ENCODE measurements at places on chromosomes 7 and 10. TPM values are rescaled to one million over a fixed set of nuclear protein-coding genes. Genes with fewer than 3 reads are reported as not detected.

- DNase-seq = no peak
Observed at GRCh38 chr7:66904063-66904593, 16.9 kb upstream of the TMEM248 start.

DNA sequence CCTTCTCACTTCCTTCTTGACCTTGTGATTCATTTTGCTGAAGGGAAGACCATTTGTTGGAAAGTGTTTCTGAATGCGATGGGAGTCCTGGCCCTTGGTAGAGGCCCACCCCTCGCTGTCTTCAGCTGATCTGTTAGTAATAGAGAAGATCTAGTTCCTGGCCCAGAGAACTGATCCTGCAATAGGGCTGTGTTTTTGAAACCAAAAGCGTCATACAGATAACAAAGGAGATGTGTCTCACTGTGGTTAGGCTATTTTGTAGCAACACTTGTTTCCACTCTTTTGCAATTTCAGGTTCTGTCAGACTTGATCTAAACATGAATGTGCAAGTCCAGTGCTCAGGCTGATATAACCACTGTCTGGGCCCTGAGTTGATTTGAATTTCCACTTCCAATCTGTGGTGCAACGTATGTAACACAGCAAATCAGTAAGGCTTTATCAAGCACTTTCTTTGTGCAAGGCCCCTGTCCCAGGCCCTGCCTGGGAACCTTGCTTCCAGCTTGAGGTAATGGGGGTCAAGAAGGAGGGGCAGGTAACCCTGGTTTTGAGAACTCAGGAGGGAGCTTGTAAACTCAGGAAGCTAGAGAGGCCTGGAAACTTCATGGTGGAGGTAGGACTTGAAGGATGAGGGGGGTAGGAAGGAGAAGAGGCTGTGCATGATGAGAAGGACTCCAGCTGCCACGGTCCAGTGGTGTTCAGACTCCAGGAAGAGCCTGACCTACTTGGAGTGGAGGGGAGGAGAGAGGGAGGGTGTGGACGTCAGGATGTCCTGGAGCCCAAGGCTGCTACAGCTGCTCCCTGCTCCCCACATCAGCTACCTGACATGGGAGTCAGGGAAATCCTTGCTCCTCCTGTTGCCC lies 42.2 kb upstream of the SRGN start:
- DNase-seq = no peak

GRCh38 chr7:81768951-81769778 lies 682 bp downstream of the HGF start:
- no peak for DNase-seq

GRCh38 chr7:115499956-115500355 lies 530.6 kb downstream of the TFEC start:
- DNase-seq = no peak

DNA sequence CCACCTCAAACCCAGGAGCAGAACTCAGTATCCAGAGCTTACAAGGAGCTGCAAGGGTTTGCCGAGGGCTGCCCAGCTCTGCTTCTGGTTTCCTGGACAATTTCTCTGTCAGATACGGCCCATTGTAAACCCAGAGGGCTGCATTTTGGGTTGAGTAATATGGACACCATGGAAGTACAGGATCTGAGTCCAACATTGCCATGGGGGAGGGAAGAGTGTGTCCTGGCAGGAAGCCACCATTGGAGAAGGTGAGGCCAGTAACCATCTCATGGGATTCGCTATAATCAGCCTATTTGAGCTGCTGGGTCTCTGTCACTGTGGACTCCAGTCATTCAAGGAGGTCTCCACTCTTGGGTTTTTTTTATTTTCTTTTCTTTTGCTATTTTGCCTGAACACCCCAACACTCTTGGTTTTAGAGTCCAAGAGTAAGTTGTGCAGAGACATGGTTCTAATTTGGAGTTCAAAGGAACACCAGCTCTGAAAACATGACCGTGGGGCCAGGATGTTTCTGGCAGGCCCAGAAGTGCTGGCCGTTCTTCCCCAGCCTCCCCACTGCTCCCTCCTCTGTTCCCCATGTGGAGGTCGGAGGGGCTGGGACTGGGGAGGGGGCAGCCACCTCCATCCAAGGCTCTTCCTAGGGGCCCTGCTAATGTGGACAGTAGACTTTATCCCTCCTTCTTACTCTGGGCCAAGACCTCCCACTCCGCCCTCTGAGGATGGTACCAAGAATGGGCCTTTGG lies 46.2 kb downstream of the CHST3 start:
- DNase-seq = no peak

DNA sequence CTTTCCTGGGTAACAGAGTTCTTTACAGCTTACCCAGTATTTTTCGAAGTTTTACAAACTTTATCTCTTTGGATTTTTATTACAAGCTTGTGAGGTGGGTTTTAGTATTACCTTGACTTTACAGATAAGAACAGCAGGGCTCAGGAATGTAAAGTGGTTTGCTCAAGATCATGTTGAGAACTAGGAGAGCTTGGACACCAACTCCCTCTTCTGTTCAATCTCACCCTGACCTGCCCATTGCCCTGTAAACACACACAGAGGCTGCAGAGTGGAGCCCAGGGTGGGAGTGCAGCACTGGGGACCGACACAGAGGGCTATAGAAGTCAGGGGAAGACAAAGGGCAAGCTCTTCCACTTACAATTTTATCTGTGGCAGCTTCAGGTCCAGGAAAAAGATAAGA lies 4.6 kb upstream of the TSPAN14 start:
- no peak for DNase-seq

GRCh38 chr7:102925976-102926782 lies 13.4 kb downstream of the LRRC17 start:
- DNase-seq = peak; percentile 20

DNA sequence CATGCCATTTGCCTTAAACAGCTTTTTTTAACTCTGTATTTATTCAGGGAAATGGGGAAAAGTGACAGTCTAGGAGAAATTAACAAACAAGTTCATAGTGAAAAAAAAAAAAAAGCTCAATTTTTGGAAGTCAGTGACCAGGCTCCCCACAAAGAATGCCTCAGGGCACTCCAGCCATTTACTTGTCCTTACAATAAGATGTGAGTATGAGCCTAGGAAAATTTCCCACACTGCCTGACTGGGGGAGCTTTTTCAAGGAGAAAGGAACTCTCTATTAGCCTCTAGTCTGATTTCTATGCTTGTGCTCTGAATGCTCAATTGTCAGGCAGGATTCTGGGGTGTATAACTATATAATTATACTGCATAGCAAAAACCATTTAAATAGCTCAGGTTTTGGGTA lies 74.9 kb upstream of the NRBF2 start:
- DNase-seq = no peak

GRCh38 chr7:91041901-91042484 lies 222.2 kb upstream of the FZD1 start:
- DNase-seq = no peak

GRCh38 chr7:95549818-95550529 lies 46.3 kb downstream of the PDK4 start:
- peak; percentile 92 for DNase-seq

DNA sequence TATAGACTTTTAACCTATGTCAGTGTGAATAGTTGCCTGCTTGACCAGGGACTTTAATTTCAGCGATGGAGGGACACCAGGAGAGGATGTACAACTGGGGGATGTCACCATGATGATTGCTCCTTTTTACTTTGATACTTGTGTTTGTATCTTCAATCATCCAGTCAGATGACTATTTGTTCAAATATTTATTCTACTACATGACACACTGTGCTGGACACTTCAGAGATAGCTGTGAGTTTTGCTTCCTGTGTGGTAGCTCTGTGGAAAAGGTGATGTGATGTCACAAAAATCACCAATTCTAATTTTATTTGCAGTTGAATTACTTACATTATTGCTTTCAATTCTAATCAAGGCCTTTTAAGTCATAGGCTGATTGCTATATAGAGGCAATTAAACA lies 62.7 kb upstream of the CREB5 start:
- DNase-seq = no peak

DNA sequence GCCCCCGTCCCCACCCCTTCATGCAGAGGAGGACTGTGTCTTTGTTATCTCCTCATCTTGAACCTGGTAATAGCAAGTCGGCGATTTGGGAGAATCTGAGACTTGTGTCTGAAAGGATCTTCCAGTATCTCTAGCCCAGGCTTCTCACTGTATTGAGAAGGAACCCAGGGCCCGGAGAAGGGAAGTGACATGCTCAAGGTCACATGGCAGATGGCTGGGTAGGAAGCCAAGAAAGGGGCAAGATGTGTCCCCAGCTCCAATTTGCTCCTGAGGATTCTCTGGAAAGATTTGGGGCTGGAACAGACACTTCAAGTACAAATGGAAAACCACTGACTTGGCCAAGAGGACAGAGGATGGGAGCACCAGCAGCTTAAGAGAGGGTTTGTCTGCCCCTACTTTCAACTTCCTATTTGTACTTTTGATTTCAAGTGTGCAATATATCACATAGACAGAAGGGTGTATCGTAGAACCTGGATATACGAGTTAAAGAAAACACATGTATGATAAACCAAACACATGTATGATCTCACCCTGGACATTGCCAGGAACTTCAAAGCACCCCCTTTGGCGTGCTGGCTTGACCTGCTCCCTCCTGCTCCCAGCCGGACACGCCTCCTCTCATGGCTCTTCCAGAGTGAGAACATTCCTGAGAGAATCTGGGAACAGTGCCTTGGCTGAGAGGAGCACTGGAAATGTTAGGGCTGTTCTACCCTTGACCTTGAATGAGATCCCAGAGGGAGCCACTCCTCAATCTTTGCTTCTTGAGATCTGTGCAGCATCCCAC lies 79.7 kb downstream of the CDH23 start:
- peak; percentile 12 for DNase-seq

DNA sequence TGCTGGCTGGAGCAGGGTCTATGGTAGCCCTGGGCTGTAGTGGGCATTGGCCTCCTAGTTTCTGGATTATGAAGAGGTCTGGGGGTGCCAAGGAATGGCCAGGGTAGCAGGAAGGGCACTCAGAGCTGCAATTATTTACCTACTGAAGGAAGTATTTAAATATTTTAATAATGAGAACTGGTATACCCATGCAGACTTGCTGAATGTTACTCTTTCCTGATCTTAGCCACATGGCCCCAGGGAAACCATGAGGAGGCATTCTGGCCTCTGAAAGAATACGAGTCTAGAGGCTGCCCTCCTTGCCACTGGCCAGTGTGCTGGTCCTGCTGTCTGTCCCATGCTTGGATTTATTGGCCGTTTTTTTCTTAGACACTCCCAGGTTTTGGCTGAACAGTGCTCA lies 599.7 kb downstream of the LRMDA start:
- no peak for DNase-seq

DNA sequence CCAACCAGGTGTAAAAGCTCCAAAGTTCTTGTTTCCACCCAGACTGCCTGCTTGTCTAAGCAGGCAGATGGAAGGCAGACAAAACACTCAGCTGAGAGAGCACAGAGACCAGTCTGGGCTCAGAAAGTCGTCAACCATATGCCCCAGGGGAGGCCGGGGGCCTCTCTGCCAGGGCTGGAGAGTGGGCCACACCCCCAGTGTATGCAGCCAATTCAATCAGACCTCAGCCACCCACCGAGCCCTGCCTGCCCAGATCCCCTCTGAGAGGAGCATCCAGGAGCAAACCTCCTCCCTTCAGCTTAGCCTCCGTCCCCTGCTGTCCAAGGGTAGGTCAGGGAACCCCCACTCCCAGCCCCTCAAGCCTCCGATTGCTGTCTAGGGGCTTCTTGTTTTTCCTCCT lies 196.3 kb downstream of the LSM5 start:
- no peak for DNase-seq

- DNase-seq = no peak
Observed at GRCh38 chr7:28145931-28146330, 34.7 kb downstream of the JAZF1 start.

DNA sequence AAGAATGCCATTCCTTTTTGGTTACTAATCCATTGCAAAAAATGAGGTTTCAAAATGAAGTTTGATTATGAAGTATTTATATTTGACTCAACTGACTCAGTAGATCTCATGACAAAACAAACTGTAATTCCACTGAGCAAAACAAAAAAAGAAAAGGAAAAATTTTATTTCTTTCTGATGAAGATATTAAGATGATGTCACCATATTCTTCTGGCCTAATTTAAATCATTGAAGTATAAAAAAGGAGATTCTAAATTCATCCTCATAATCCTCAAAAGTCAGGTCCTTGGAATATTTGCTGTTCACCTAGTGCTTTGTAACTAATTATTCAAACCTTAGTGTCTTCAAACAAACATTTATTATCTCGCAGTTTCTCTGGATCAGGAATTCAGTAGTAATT lies 1183.7 kb downstream of the CNTNAP2 start:
- no peak for DNase-seq

DNA sequence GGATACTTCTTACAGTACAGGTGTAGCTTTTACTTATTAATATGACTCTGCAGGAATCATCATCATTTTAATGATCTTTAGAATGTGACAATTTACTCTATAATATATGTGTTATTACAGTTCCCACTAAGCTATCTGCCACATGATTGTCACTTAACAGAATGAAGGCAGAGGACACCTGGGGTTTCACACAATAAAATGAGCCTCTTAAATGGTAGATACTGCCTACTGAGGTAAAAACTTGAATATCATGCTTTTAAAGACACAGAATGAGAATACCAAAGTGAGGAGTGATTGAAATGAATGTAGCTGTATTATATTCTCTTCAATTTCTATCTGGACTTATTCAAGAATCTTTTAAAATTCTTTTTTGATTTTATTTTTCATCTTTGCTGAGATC lies 1255.3 kb upstream of the LRRN3 start:
- DNase-seq = peak; percentile 38

DNA sequence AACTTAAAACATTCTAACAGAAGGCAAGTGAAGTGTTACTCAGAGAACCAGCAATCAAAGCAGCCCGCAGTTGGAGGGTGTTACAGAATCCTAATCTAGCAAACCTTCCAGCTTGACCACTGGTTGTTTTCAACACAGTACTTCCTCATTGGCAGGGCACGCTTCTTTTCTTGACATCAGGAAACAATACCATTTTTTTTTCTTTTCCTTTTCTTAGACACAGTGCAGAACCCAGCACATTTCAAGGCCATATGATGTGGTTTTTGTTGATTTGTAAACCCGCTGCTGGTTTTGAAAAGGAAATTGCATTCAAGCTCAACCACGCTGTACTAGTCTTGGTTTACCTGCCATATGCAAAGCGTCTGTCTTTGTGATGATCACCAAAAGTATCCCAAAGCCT lies 33.4 kb downstream of the RHOBTB1 start:
- no peak for DNase-seq

Gene SHH
- 0.94 TPM for total RNA-seq

Gene NPFFR1
- 1.8 TPM for total RNA-seq

Gene CUZD1
- 0.88 TPM for total RNA-seq

Gene PFKP
- total RNA-seq = 76.4 TPM

Gene HOXA7
- 9.6 TPM for total RNA-seq

Gene KCNIP2
- 14.4 TPM for total RNA-seq

Gene SLC29A4
- total RNA-seq = 13.3 TPM

Gene KLF14
- total RNA-seq = 0.22 TPM

Gene PDE6C
- total RNA-seq = not detected

Gene ZNF365
- 11.6 TPM for total RNA-seq

Measured in spinal cord (tissue), 10 donors.